ENCODE measurements at places on chromosomes 2 and 18.

GRCh38 chr2:52238782-52239181 is 1206.8 kb upstream of the NRXN1 start:
- no peak for DNase-seq

- no peak for DNase-seq
Observed at GRCh38 chr2:126669772-126670171, 13.8 kb downstream of the GYPC start.

DNA sequence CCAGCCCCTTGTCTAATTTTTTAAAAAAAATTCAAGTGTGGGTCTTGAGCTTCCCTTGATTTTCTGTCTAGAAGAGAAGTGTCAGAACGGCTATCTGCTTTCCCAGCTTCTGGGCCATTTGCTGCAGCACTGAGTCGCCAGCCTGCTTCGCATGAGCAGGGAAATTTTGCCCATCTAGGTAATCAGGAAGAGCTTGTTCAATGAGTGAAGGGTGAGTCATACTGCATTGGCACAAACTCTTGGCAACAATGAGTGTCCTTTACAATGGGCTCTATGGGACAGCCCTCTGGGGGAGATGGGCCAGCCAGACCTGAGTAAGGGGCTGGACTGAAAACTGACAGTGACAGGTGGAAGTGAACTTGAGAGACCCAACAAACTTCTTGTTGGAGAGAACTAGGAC is 2.4 kb upstream of the RNF144A start:
- peak; percentile 34 for DNase-seq

DNA sequence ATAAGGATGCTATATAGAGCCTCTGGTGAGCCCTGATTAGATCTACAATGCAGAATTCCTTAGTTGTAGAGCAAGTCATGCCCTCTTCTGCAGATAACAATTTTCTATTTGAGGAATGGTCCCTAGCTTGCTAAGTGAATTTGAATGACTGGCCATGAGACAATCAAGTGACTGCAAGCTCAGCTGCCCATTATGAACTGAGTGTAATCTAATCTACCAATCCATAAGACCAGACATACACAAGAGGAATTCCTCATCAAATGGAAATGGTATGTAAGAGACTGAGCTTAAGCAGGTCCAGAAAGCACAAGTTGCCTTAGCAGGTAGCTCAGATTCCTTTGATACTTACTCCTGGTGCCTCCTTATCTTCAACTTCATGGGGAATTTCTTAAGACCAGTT is 4.8 kb upstream of the ANKRD44 start:
- DNase-seq: no peak

DNA sequence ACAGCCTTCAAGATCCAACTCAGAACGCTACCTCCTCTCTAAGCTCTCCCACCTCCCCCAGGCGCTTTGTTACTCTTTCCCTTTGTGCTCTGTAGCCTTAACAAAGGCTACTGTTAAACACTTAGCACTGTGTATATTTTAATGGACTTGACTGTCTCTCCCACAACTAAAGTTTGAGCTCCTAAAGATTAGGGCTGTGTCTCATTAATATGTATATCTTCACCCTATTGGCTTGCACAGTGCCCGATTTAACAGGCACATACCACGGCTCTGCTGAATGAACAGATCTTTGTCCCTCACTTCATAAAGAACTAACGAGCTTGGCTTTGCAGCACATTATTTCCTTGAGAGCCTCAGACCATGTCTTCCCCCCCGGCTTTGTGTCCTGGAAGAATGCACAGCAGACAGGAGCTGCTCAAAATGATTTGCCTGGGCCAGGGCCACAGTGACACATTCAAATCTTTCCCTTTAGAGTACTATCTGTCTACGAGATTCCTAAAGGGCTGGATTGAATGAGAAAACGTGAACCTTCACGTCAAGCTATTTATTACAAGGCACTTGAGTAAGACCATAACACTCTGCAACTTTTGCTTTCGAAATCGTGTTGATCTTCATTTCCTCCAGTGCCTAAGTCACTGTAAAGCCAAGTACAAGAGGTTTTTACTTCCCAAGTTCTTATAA is 22.1 kb downstream of the ABHD3 start:
- no peak for DNase-seq

- DNase-seq: no peak
Observed at GRCh38 chr18:8177330-8178016, 431.8 kb upstream of the RAB12 start.

DNA sequence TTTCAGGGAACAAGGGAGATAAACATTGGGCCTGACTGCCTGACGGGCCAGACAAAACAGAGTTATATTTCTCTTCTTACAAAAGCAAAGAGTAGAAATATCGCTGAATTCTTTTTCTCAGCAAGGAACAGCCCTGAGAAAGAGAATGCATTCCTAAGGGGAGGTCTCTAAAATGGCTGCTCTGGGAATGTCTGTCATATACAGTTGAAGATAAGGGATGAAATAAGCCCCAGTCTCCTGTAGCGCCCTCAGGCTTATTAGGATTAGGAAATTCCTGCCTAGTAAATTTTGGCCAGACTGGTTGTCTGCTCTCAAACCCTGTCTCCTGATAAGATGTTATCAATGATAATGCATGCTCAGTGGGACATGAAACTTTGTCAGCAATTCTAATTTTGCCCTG is 134.9 kb upstream of the CNTNAP5 start:
- DNase-seq: no peak

- no peak for DNase-seq
Observed at GRCh38 chr2:101751875-101752619, 54.5 kb downstream of the MAP4K4 start.

GRCh38 chr2:120174963-120175581 is 48.1 kb downstream of the TMEM185B start:
- peak; percentile 53 for DNase-seq

DNA sequence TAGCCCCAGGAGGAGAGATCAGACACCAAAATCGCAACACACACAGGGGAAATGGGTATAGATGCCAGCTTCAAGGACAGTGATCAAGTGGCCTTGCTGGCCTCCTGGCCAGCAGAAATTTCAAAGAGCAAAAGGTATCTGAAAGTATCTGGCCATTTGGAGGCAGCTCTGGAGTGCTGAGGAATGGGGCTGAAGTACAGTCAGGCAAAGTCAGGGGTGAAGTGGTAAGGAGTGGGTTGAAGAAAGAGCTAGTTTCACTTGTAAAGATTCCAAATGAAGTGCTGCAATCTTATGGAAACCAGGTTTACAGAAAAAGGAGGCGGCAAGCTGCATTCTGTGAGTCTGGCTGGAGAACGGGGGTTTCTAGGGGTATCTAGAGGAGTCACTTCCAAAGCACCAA is 19.2 kb upstream of the PCBP1 start:
- no peak for DNase-seq

DNA sequence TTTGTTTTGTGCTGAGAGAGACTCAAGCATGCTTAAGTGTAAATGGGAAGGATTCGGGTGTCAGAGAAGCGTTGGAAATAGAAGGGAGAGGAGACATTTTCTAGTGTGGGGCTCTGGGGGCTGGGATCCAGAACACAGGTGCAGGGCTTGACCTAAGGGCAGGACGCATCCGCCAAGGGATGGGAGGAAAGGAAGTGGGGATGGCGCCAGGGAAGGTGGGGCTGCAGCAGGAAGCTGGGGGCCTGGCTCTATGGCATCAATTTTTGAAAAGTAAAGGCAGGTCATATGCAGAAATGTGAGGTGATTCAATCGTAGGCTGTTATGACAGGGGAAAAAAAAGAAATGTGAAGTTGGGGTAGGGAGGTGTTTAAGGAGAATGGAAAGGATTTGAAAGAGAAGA is 143.2 kb upstream of the SERTAD2 start:
- no peak for DNase-seq

- DNase-seq: no peak
Observed at GRCh38 chr2:16194530-16194929, 254.2 kb downstream of the MYCN start.

- no peak for DNase-seq
Observed at GRCh38 chr2:40255103-40255502, 196.8 kb downstream of the SLC8A1 start.

DNA sequence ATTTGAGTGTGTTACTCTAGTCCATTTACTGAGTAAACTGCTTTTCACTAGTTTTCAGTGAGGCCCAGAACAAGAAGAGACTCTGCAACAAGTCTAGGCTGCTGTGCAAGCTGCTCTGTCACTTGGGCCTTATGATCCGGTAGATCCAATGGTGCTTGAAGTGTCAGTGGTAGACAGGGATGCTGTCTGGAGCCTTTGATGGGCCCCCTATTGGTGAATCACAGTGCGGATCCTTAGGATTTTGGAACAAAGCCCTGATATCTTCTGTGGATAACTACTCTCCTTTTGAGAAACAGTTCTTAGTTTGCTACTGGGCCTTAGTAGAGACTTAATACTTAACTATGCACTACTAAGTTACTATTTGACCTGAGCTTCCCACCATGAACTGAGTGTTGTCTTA is 150.2 kb downstream of the TMEFF2 start:
- no peak for DNase-seq

DNA sequence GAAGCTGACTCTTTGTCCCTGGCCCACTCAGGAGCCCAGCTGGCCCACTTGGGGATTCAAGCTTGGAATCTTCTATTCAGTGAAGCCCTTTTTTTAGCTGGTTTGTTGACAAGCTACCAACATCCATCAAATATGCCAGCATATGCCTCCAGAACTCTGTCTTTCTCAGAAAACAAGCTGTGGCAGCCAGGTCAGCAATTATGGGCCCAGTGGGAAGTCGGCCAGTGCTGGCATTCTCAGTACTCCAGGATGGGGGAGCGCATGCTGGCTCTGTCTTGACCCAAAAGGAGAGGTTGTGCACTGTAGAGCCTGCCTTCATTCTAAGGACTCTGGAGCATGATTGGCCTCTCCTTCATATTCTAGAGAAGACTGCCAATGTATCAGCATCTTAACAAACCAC is 401.5 kb downstream of the CNTNAP5 start:
- no peak for DNase-seq

DNA sequence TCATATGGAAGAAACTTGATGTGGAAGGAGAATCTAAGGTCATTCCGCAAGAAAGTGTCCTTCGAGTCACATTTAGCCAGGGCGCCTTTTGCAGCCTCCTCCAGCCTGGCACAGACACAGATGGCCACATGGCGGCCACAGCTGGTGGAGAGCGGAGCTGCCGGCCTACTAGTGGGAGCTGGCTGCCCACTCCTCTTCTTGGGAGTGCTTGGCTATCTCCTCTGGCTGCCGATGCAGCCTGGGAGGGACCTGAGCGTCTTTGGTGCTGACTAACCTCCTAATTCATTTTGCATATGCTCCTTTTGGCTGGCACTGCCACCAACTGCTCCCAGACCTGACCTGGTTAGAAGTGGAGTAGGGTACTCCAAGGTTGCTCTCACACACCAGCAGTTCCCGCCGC is 199.3 kb upstream of the MYT1L start:
- DNase-seq: no peak

DNA sequence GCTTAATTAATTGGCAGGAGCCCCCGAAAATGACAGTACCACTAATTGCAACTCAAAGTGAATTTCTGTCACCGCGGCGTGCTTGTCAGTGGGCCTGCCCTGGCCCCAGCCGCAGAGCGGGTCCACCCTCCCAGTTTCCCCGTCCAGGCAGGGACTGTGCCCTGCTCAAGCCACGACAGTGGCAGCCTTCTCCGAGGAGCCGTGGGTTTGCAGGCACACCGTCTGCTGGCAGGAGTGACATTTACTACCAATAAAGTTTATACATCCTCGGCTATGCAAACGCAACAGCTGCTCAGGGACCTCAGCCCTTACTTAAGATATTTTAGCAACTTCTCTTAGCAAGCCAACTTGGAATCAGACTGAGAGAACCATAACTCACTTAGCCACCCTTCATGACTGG is 112.7 kb downstream of the GBX2 start:
- no peak for DNase-seq

- peak; percentile 94 for DNase-seq
Observed at GRCh38 chr2:677056-677958, at the start of gene TMEM18. Gene TMEM18 (minus strand): TSS chr2:677406. CDS start chr2:677345, 61 bp downstream.

- DNase-seq: no peak
Observed at GRCh38 chr2:51629406-51629805, 597.5 kb upstream of the NRXN1 start.

GRCh38 chr2:171550613-171551012 is 28.3 kb downstream of the CYBRD1 start:
- peak; percentile 61 for DNase-seq

- no peak for DNase-seq
Observed at GRCh38 chr2:57460396-57461276, 586.0 kb upstream of the VRK2 start.

- peak; percentile 82 for DNase-seq
Observed at GRCh38 chr2:139122711-139123158, 342.5 kb upstream of the NXPH2 start.

DNA sequence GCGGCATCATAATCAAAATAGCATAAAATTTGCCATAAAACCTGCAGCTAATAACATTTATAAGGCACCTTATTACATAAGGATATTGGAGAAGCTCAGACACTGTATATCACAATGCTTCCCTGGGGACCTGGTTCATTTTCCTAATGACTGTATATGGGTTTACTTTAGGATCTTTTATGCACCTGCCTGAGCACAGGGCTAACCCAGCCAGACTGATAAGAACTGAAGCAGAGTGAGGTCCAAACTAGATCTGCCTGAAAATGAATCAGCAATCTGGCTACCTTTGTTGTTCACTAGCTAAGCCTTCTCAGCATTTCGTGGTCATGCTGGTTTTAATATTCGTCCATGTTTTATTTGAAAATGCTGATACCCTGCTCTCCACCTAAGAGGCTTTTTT is 1922.3 kb upstream of the CELF4 start:
- no peak for DNase-seq

DNA sequence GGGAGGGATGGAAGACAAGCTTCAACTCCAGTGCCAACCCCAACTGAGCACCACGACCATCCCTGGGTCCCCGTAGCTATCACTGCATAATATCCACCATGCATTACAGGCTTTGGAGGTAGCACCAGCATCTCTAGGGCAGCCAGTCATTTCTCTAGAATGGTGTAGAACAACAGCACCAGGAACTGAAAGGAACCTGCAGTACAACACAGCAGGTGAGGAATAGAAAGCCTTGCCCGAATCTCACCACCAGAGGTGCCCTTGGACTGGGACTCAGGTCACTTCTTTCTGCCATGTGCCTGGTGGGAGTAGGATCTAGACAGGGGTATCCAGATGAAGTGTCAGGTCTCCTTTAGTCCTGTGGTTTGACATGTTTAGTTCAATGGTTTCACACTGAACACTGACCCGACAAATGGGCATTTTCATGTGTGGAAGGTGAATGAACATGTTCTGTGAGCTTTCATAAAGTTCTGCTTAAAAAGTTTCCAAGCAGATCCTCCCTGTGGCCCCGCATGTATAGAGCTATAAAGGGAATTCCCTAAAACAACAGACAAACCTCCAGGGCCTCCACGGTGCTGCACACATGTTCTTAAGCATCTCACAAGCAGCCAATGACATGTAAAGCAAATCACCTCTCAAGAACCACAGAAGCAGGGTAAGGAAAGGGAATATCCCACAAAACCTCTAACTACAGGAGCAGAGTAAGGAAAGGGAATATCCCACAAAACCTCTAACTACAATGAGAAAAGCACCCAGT is 208.3 kb downstream of the AFF3 start:
- DNase-seq: no peak

GRCh38 chr2:106867196-106867953 is 18.6 kb downstream of the ST6GAL2 start:
- no peak for DNase-seq

GRCh38 chr18:79496978-79497637 is 101.4 kb downstream of the NFATC1 start:
- DNase-seq: no peak

- peak; percentile 59 for DNase-seq
Observed at GRCh38 chr18:5582849-5583681, 39.3 kb upstream of the EPB41L3 start.

- no peak for DNase-seq
Observed at GRCh38 chr2:174012347-174013314, 47.5 kb upstream of the SP3 start.

GRCh38 chr2:235044501-235045271 is 92.9 kb downstream of the SH3BP4 start:
- DNase-seq: no peak

Data from HS-5 (cell line).